ENCODE measurements at places on chromosomes 7 and 10.

DNA sequence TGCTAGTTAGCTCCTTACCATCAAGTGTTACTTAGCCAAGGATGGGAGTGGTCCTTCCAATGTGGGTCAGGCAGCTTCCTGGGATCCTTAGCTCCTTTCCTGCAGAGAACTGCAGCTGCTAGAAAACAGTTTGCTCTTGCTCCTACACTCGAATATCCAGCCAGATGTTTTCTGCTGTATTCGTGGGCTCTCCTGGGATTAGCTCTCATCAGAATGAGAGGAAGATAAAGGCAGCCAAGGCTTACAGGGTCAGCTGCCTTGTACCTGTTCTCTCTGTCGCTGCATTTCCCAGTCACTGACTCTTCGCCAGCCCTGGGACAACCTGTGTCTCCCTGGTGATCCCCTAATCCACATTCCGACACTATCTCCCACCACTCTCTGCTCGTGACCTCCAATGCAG, 29.0 kb downstream of the NEUROD6 start:
- H3K36me3 ChIP-seq: no peaks in the 10 kb centered on the region
- no peaks in the 10 kb centered on the region for H3K27me3 ChIP-seq
- no peak overlapping the region for H3K4me3 ChIP-seq
- H3K4me1 ChIP-seq: no peaks in the 10 kb centered on the region
- H3K27ac ChIP-seq: no peak overlapping the region

GRCh38 chr7:1151653-1152425, 8.2 kb downstream of the ZFAND2A start:
- peaks cover 29% of the 10 kb centered on the region for H3K36me3 ChIP-seq
- H3K27me3 ChIP-seq: no peaks in the 10 kb centered on the region
- H3K4me1 ChIP-seq: peaks cover 5% of the 10 kb centered on the region
- DNase-seq: no peak
- no peak overlapping the region for H3K27ac ChIP-seq

GRCh38 chr10:129972145-129972965, 8.3 kb upstream of the EBF3 start:
- H3K36me3 ChIP-seq: no peaks in the 10 kb centered on the region
- peaks cover 59% of the 10 kb centered on the region for H3K27me3 ChIP-seq
- no peak for DNase-seq
- H3K4me3 ChIP-seq: no peak overlapping the region
- no peaks in the 10 kb centered on the region for H3K4me1 ChIP-seq

DNA sequence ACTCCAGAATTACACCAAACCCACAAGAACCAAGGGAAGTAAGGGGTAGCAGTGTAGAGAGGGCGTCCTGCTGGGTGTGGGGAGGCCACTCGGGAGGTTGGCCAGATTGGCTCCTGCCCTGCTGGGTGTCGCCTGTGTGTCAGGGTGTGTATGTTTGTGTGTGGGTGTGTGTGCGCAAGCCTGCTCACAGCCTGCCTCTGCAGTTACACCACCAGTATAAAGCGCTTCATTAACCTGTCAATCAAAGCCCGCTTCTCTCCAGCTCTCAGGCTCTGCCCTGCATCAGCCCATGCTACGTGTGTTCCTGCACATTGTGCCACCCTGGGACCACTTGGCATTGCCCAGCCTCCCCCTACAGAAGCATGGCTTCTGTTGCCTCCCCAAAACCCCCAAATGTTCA, 83.3 kb upstream of the PAX2 start:
- no peak overlapping the region for H3K27ac ChIP-seq
- H3K4me3 ChIP-seq: no peak overlapping the region
- peaks cover 60% of the 10 kb centered on the region for H3K27me3 ChIP-seq
- no peak for DNase-seq
- no peaks in the 10 kb centered on the region for H3K4me1 ChIP-seq

DNA sequence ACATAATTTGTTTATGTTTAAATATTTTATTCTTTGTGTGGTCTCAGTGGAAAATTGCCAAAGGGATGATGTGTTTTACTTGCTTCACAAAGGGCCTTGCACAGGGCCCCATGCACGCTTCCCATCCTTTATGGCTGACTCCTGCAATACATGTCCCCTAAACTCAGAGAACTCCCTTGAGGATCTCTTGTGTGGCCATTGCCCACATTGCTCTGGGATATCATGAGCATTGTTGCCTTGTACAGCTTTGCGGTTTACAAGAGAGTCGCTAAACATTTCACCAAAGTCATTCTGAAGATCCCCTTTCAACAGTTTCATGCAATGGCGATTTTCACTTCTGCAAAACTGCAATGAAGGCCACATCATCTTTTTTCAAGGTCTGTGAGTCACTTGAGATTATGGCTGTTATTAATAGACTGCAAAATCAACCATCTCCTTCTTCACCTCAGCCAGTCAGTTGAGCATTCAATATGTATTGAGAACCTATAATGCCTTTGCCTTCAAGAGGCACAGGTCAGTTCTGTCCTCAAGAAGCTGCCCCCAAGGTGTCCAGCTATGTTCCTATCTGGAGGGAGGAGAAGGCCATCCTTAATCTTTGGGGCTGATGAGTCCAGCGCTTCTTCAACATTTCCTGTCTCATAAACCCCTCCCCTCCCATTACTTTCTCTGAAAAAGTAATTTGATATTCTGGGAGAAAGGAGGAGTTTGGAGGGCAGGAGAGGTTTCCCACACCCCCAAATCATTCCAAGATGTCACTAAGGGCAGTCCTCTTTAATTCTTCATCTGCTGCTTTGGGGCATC, 108.1 kb downstream of the CCDC71L start:
- H3K27me3 ChIP-seq: no peaks in the 10 kb centered on the region
- DNase-seq: no peak
- H3K4me3 ChIP-seq: no peak overlapping the region
- no peaks in the 10 kb centered on the region for H3K4me1 ChIP-seq
- H3K27ac ChIP-seq: no peak overlapping the region

DNA sequence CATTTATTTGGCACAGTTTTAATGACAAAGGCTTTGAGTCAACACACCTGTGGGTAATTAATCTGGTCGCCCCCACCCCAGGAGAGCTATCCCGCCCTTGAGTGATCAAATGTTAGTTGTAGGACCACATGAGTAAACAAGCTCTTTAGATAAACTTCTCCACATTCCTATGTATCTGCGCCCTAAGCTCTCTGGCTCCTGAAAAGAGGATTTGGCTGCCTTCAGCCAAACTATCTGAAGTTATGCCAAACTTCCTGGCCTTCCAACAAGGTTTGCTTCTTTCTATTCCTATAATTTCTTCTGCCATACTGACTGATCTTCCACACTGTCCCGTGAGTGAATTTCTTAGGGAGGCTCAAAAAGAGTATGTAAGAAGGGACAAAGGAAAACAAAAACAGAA, 134.2 kb downstream of the RALA start:
- no peak for DNase-seq
- no peaks in the 10 kb centered on the region for H3K36me3 ChIP-seq
- peaks cover 12% of the 10 kb centered on the region for H3K4me1 ChIP-seq
- H3K4me3 ChIP-seq: no peak overlapping the region
- H3K27ac ChIP-seq: no peak overlapping the region

DNA sequence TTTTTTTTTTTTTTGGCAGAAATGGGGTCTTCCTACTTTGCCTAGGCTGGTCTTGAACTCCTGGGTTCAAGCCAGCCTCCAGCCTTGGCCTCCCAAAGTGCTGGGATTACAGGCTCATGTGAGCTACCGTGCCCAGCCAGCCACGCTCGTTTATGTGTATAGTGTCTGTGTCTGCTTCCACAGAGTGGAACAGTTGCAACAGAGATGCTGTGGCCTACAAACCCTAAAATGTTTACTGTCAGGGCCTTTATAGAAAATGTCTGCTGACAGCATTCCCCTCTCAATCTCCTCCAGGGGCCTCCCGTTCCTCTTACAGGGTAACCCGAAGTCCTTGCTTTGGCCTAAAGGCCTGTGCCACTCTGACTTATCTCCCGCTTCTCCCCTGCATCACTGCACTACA, 87.6 kb upstream of the LEP start:
- no peak overlapping the region for H3K27ac ChIP-seq
- no peaks in the 10 kb centered on the region for H3K36me3 ChIP-seq
- peaks cover 31% of the 10 kb centered on the region for H3K27me3 ChIP-seq

DNA sequence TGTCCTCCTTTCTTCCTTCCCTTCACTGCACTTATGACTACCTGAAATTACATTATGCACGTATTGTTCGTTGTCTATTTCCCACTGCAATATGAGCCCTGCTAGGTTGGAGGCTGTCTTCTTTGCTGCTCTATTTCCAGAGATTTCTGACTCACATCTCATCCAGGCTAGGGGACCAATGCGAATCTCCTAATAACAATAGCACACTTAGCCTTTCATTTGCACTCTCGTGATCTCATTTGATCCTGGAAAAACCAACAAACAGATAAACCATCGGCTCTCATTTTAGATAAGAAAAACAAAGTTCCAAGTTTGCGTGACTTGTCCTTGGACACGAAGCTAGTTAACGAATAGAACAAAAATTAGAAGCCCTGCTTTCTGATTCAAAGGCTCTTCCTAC, 1.4 kb downstream of the ZNF438 start:
- no peak overlapping the region for H3K27ac ChIP-seq
- no peaks in the 10 kb centered on the region for H3K27me3 ChIP-seq
- H3K36me3 ChIP-seq: no peaks in the 10 kb centered on the region
- peak; percentile 39 for DNase-seq
